Bronchial smooth muscle cell (primary cell): ENCODE measurements at places on chromosomes 13 and 19. TPM values are rescaled to one million over a fixed set of nuclear protein-coding genes. Genes with fewer than 3 reads are reported as not detected.

Gene CYP2A6
- not detected in 2 replicates for total RNA-seq

Gene CFAP97D2
- total RNA-seq, result not detected in 2 replicates

Gene PSG7
- total RNA-seq, result not detected in 2 replicates

Gene NCR1
- not detected in 2 replicates for total RNA-seq
